ENCODE measurements at places on chromosomes 11 and 22. TPM values are rescaled to one million over a fixed set of nuclear protein-coding genes. Genes with fewer than 3 reads are reported as not detected.

The MUC6 gene
- total RNA-seq = not detected

The DNAJB7 gene
- not detected for total RNA-seq

The DYNC2H1 gene
- total RNA-seq = 27.7 TPM

The POU2AF3 gene
- total RNA-seq = not detected

The MYRF gene
- total RNA-seq = 0.17 TPM

DNA sequence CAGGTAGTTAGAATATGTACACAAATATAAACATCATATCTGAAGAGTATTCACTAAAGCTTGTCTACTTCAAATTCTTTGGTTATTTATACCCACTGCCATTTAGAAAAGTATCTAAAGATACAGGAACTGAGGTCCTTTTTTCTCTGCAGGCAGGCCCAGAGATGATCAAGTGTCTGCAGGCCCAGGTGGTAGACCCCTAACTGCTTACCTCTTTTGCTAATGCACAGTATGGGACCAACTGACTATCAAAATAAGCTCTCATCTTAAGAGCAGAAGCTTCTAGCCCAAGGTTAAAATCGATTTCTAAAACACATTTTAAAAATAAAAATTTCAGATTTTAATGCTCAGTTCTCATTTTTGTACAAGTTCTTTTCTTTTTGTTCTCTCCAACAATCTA, 81.5 kb downstream of the APOL5 start:
- DNase-seq = no peak

- no peak for DNase-seq
These were observed 134.5 kb downstream of the ADAMTS15 start for GRCh38 chr11:130582981-130583380.

- no peak for DNase-seq
These were observed 14.2 kb downstream of the SUN2 start for GRCh38 chr22:38741576-38741975.

GRCh38 chr22:29569011-29569678, 11.8 kb downstream of the NIPSNAP1 start:
- DNase-seq = no peak

- DNase-seq = no peak
These were observed 28.0 kb upstream of the MMP13 start for GRCh38 chr11:102983486-102983885.

DNA sequence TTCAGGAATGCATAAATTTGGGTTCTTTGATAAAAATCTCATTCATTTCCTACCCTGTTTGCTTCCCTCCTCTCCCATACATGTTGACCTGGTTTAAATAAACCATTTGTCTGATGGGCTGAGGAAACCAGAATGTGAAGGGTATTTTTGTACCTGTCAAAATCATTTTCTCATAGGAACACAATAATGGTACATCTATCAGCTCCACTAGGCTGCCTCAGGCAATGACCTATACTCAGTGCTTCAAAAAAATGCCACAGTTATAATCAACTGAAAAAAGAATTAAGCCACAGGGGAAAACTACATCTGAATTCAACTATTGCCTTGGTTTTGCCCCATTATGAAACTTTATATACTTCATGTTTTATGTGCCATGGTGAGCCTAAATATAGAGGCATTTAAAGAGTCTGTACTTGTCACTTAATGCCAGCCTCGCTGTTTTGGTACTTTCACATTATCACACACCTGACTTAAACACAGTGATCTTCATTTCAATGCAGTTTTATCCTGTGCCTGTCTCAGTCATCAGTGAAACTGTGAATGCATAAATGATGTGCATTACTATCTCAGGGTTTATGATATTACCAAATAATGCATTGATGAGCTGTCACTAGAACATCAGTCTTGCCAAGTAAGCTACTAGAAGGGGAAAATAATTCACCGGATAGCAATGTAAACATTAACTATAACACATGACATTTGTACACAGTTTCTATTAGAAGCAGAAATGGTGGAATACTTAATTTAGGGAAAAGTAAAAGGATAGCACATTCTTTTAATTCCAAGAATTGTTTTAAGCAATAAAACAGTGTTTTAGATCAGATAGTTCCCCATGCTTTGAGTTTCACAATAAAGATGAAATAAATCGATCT, 92.7 kb downstream of the MSANTD4 start:
- DNase-seq = no peak

- DNase-seq = no peak
These were observed 5.3 kb upstream of the INS start for GRCh38 chr11:2166091-2166851.

GRCh38 chr11:65211293-65212105, 29.8 kb downstream of the CAPN1 start:
- DNase-seq = no peak

GRCh38 chr11:68309621-68310185, 2.7 kb upstream of the LRP5 start:
- DNase-seq = no peak

- peak; percentile 62 for DNase-seq
These were observed 19.7 kb upstream of the APOL3 start for GRCh38 chr22:36180038-36180880.

DNA sequence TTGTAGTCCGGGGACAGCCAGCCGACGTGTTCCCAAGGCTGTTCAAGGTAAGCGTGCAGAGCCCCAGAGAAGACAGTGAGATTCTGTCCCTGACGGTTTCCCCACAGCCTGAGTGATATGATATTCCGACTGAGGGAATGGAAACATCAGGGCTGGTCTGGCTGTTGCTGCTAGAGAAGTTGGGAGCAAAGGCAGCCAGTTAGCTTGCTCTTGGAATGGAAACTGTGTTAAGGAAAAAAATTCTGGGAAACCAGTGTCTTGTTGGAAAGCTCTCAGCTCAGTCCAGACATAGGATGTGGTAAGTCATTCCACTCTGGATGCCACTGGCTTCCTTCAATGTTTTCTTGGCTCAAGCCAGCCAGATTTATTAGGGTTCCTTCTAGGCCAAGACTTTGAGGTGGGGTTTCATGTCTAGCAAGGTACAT, 8.8 kb downstream of the CRY2 start:
- no peak for DNase-seq

DNA sequence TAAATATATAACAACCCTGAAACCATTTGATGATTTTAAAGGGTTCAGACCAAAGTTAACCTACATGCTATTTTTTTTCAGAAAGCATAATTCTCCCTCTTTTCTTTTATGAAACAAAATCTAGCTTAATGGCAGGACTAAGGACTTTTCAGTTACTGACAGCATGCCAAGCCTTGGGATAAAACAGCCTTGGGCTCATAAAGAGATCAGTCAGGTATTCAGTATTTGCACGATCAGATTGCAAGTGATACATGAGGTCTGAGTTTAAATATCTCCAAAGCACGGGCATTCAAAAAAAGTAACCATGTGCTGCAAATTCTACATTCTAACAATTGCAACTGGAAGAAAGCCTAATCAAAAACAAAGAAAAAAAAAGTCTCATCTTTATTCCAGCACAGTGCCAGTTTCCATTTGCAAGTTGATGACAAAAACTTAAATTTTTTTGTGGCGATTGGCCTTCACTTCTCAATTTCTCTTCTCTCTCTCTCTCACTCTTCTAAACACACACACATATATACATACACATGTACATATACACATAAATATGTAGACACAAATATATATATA, 60.1 kb downstream of the CTSC start:
- DNase-seq = no peak

DNA sequence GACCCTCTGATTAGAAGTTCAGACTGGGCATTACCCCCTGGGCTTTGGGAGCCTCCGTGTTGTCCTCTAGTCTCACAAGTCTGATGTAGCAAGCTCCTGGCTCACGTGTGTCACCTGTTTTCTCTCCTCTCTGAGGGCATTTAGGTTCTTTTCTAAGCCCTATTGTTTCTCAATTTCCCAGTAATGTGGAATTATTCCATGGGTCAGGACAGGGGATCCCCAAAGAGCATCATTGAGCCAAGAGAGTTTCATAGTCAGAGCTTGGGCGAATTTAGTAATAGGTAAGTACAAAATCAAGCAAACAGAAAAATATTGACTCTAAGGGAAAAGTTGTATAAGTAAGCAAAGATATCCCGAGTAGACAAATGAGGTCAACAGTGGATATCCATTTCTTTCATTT, 57.3 kb downstream of the PPP6R2 start:
- no peak for DNase-seq

DNA sequence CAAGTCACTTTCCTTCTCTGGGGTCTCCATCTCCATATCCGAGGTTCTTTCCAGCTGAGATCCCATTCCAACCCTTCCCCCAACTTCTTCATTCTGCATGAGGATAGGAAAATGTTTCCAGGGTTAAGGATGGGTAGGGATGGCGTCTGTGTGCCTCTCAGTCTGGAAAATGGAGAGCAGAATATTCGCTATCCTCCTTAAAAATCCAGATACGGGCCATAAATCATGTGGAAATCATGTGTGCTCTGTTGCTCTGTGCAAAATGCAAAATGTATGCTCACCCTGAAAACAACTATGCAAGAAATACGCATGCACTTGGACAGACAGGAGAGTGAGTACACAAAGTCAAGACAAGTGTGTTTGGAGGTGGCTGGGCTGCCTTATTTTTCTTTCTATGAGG, 3.2 kb downstream of the CREB3L1 start:
- DNase-seq = no peak

DNA sequence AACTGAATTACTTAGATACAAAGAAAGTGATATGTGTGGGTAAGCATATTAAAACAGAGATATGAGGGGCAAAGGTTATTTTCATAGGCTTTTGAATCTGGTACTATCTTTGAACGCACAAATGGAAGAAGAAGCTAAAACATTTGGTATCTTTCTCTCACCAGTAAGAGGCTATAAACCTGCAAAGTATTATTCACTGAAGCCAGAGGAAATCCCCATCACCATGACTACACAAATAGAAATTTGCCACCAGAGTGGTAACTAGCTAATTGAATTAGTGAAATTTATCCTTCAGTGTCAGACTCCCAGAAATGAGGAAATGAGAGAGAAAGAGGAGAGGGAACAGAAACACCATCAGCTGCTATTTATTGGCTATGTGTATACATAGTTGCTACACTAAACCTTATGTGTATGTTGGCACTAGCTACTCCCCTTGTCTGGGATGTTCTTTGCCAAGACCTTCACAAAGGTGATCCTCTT, 503.4 kb downstream of the DLG2 start:
- DNase-seq = no peak

DNA sequence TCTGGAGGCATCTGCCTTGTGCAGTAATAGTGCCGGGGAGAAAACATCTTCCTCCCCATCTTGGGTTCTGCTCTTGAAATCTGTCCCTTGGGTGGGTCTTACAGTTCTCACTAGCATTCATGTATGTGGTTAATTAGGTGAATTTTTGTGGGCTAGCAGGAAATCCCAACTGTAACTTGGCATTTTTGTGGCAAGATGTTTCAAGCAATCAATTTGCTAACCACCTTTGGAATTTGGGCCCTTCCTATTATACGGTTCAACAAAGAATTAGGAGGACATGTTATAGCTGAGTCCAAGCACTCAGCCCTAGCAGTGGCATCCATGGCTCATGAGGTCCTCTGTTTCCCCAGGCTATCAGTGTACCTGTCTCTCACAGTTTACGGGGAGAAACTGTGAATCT, 89.1 kb upstream of the MTNR1B start:
- DNase-seq = peak; percentile 3

GRCh38 chr11:128511712-128512111, 75.6 kb downstream of the ETS1 start:
- no peak for DNase-seq

All from LHCN-M2 (cell line).